CD4-positive, alpha-beta T cell treated with Interleukin-15 for 4 hours (primary cell): ENCODE measurements at places on chromosomes 6 and 20.

DNA sequence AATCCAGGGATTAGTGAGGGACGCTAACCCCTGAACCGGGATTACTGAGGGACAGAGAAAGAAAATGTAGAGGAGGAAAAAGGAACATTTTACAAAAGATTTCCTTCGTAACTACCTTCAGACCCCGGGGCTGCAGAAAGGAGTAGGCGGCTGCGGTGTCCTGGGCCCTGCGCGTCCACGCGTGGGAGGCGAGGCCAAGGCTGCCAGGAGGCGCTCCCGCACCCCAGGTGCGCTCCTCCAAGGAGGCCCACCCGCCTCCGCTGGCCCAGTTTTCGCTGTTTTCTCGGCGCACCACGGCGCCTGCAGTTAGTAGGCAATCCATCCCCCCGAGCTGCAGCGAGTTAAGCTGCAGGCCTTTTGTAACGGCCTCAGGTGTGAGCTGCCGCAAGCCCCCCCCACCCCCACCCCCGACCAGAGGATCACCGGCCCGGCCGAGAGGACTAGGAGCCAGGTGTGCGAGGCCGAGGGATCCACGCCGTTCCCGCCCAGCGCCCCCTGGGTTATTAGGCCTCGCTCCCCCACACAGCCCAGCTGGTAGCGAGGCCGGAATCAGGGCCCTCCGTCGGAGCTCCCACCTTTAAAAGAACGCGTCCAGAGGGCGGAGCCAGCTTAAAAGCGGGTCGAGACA, 380.3 kb upstream of the ARID1B start:
- no peak for DNase-seq

- DNase-seq: no peak
Observed at GRCh38 chr6:145096846-145097245, 638.5 kb downstream of the EPM2A start.

- no peak for DNase-seq
Observed at GRCh38 chr20:32004963-32005362, 5.3 kb upstream of the CCM2L start.

DNA sequence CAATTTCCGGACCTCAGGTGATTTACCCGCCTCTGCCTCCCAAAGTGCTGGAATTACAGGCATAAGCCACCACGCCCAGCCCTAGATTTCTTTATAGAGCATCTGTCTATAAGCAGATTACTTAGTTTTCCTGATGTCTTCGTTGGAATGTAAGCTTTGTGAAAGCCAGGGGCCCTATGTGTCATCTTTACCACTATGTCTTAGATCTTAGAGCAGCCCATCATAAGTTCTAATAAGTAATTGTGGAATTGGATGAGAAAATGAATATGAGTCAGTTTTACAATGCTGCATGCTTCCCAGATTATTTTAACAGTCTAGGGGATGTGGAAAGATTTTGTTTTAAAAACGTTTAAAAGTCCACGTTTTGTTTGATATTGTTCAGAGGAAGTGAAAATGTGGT, 9.1 kb upstream of the ZBTB2 start:
- DNase-seq: no peak

GRCh38 chr6:97437087-97437486, 154.1 kb upstream of the MMS22L start:
- DNase-seq: no peak
